ENCODE measurements at places on chromosomes 2 and 18.

DNA sequence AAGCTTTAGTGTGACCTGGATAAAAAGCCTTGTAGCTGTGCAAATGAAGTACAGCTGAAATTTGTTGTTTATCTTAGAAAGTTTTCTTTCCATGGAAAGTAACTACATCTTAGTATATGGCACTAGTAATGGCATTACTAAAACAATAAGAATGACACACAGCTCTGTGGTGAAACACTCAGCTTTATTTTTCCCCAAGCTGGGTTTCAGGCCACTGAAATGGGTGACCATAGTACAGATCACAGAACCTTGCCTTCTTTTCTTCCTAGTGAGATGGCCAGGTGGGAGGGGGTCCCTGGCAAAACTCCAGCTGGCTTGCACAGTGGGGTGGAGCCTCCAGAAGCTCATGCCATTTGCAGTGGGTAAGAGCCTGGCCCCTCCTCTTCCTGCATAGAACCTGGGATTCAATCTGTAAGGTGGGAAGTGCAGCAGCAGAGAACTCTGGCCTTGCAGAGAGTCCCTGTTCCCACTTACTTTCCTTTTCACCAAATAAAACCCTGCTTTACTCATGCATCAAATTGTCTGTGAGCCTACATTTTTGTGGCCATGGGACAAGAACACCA is 17.6 kb upstream of the GRP start:
- no peak for DNase-seq

GRCh38 chr2:222960126-222960525 is 91.9 kb upstream of the KCNE4 start:
- no peak for DNase-seq

GRCh38 chr2:29808321-29808720 is 113.1 kb downstream of the ALK start:
- no peak for DNase-seq

DNA sequence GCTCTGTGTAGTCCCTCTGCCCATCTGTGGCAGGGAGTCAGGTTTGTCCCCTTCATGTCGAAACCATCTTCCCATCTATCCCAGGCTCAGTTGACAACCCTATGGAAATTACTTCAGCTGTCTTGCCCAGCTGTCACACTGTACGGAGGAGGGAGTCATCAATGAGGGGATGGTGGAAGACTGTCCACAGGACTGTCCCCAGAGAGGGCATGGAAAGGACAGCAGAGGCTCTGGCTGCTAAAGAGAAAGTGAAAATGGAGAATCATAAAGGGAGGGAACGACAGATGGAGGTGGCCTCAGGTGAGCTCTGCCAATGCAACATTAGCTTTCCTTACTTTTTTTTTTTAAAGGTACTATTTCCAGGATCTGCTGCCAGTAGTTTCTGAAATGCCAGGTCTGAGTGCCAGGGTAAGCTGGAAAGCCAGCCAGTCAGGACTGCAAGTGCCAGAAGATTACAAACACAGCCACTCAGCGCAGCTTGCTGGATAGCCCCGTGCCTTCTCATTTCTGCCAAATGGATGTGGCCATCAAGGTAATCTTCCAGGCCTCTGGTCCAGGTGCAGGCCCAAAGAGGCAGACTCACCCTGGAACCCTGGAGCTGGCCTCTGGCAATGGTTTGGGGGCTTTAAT is 192.8 kb downstream of the AGPS start:
- DNase-seq: no peak

GRCh38 chr2:205115511-205115910 is 566.8 kb upstream of the NRP2 start:
- DNase-seq: no peak

GRCh38 chr18:55658598-55658997 is 70.6 kb upstream of the TCF4 start:
- DNase-seq: no peak

DNA sequence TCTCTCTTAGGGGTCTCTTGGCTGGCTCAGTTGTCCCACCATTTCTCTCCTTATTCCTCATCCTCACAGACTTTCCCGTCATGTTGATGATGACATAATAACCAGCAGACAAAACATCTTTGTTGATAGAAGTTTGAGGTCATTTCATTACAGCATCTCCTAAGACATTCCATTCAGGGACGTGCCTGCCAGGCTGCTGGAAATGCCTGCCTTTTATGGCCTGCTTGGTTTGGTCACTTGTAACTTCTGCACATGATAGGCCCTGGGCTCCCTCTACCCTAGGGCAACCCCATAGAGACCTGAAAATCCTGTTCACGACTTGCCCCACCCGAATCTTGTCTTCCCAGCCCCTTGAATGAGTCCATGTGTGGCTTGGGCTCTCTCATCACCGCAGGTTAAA is 81.7 kb downstream of the SDC1 start:
- DNase-seq: no peak

DNA sequence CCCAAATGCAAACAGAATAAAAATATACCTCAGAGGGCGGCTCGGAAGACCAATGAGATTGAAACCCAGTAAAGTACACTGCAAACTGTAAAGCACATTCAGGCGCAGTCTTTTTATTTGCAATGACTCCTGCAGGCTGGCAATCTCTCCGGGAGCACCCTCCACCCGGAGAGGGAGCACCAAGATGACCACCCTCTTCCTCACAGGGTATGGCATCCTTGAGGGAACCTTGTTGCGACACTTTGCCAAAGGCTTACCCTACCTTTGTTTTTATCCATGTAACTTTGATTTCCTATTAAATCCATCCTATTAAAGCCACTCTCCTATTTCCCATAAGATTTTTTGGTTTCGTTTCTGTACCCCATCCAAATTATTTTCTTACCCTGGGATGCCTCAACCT is 16.2 kb downstream of the CHST10 start:
- DNase-seq: no peak

GRCh38 chr2:42895791-42896135 is 103.4 kb upstream of the HAAO start:
- DNase-seq: no peak

DNA sequence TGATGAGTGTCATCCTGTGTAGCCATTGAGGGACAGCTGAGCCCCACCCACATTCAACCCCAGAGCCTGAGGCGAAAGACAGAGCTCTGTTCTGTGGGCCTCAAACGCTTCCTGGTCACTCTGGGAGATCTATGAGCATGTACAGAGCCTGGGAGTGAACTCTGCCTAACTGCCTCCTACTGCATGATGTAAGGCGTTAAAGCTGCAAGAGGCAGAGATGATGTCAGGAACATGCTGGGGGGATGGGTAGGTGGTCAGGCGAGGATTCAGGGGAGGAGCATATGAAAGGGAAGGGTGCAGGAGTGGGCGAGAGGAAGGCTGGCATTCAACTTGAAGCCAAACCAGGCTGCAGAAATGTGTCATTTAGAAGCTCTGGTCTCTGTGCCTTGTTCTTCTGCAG is 181.0 kb downstream of the TFCP2L1 start:
- DNase-seq: no peak

DNA sequence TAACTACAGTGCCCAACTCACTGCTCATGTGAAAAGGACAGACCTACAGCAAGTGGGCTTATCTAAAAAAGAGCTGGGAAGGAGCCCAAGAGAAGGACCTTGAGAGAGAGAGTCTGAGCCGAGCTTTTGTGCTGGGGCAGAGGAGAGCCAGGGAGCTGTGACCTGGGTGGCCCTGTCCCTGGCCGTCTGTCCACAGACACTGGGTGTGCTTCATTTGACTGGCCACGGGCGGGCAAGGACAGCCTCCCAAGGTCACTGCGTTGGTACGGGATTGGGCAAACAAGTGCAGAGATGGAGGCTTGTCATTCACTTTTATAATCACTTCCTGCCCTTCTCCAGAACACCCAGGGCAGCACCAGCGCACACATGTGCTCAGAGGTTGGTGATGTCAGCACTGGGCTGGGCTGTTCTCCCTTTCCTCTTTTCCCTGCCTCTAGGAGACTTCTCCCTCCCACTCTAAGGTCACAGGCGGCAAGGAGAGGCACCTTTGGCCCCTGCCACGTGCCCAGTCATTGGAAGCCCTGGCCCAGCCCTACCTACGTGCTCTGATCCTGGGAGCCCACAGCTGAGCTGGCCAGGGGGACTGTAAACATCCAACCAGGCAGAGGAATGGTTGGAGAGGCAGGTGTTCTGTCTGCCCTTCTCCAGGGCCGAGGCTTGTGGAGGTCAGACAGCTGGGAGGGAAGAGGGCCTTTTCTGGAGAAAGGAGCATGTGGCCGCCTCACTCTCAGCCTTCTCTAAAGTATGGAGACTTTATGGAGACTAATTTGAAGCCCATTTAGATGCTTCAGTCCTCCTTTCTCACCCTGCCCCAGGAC is 6.4 kb upstream of the PSD4 start:
- DNase-seq: no peak

DNA sequence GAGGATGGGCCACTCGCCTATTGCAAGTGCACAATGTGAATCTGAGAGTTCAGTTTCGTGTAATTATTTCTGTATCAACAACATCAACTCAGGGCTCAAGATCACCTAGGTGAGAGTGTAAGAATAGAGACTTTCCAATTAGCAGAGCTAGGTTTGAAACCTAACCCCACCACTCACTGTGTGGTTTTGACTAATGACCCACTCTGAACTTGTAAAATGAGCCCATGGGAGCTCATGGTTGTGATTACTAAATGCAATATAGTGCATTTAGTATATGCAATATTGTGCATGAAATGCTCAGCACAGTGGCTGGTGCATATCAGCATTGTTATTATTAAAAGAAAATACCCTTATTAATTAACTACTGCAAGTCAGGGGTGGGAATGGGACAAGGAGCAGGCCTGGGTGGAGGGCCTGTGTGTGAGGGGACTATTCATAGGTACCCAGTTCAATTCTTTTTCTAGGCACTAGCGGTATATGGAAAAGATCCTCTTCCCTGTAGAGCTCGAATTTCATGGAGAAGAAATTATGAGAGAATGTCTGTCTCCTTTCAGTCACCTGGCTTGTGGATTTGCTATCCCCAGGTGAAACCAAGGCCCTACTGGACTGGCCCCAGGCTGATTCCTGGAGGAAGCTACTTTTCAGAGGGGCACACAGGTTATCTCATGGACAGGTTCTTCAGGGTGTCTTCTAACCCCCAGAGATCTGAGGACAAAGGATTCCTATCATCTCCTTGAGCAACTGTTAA is 169.5 kb downstream of the GFPT1 start:
- no peak for DNase-seq

- DNase-seq: no peak
Observed at GRCh38 chr2:73982140-73982617, 2.5 kb upstream of the TET3 start.

DNA sequence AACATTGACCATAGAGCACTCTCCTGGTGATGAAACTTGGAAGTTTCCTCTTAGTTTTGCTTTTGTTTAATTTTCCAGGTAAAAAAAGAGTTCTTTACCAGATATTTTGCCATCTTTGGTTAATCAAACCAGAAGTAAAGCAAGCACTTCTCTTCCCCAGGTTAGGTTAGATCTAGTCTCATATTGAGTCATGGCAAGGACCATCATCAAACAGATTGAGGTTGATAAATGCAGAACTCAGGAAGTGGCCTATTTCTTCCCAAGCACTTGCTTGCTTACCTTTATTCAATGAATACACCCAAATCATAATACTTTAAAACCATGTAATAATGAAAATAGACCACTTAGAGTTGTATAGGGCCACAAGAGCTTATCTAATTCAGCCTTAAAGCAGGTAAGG is 23.4 kb downstream of the DNAH6 start:
- DNase-seq: no peak

DNA sequence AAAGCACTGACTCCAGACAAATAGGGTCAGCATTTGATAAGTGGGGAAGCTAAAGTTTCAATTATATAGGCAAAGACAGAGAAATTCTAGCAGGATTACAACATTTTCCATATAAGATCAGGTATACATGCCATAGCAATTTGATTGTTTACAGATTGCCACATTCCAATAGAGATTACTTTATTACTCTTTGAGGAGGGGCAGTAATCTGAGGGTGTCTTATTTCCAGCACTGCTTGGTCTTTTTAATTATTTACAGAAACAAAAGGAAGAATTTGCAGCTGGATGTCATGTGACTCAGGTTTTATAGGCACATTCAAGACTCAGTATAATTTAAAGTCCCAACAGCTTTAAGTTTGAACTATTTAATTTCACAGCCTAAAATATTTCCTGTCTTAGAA is 42.5 kb upstream of the GPR39 start:
- DNase-seq: no peak

DNA sequence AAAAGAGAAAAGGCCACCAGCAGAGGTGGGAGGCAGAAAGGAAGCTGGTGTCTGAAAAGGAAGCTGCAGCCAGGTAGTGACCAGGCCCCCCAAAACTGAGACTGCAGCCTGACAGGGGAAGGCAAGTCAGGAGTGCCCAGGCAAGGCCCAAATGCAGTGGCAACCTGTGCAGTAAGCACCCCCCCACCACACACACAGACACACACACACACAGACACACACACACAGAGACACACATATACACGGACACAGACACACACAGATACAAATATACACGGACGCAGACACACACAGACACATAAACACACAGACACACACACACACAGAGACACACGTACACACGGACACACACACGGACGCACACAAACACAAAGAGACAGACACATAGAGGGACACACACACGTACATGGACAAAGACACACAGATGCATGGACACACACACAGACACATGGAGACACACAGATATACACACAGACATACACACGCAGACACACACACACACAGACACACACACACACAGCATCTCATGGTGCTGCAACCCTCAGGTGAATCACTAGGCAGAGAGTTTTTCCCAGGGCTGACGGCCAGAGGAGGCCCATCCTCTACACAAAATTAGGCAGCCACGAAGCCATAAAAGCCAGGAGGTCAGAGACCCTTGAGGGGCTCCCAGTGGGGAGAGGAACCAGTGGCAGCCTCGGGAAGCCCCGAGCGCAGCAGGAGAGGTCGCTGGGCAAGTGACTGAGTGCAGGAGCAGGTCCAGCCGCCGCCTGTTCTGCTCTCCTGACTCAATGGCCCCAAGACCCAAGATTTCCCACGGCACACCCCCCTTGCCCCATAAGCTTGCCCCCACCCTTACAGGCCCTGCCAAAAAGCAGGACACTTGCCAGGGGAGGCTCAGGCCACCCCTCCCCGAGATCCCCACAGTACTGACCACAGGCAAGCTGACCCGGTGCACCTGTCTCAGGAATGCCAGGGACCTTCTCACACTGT is 6.3 kb downstream of the SDC1 start:
- no peak for DNase-seq

- no peak for DNase-seq
Observed at GRCh38 chr2:204416236-204416635, 129.0 kb upstream of the PARD3B start.

DNA sequence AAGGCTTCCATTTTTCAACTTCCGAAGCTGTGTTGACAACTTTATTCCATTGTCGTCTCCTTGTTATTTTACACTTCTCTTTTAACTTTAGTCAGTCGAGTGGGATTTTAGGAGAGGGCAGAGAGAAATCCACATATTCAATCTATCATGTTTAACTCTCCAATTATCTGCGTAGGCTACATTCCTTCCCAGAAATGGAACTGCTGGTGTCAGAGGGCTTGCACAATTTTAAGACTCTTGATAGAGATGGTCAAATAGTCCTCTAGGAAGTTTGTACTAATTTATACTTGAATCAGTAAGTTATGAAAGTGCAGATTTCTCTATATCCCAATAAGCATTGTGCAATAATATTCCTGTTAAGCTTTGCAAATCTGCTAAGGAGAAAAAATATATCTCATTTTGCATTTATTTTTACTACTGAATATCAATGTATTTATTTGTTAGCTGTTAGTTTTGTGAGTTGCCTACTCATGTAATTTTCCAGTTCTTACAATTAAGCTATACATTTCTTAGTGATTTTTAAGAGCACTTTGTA is 95.6 kb downstream of the CYP26B1 start:
- no peak for DNase-seq

- DNase-seq: no peak
Observed at GRCh38 chr2:138495384-138495783, 6.2 kb upstream of the SPOPL start.

GRCh38 chr2:2057125-2057721 is 273.9 kb downstream of the MYT1L start:
- DNase-seq: peak; percentile 6

- DNase-seq: no peak
Observed at GRCh38 chr2:221102896-221103688, 469.0 kb downstream of the EPHA4 start.

All from activated T-helper 1 cell treated with anti-CD3 and anti-CD28 coated beads, Interleukin-2, amount 50 U/mL, for 16 hours (primary cell).